ENCODE measurements at places on chromosomes 4 and X.

DNA sequence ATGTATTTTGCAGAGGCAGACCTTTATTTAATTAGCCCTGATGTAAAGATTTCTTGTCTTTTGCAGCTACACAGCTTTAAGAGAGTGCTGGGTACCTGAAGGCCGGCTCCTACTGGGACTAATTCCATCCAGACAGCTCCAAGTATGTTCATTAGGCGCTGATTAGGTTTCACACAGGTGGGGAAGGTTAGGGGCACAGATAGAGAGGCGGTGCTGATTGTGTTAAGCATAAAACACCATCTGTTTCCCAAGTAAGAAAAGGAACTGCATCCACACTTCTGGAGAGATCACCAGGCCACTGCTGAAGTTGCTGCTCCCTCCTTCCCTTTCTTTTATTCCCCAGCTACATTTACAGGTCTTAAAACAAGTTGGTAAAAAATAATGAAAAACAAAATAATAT lies 349.5 kb downstream of the ZIC3 start:
- no peak for DNase-seq

- DNase-seq, result no peak
These were observed 23.7 kb upstream of the FAM47B start for GRCh38 chrX:34918856-34919255.

DNA sequence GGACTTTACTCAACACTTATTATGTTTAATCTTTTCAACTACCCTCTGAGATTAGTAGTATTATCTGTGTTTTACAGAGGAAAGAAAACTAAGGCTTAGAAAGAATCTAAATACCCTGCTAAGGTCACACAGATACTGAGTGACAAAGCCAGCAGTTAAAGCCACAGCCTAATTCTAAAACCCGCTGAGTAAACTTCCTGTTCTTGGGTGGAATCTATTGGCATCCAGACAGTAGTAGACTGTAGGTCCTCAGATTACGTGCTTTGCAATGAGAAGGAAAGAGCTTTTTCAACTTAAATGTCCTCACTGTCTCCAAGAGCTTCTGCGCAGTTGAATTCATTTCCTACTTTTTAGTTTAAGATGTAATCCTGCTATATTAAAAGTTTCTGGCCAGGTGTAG lies 126.0 kb downstream of the TENM3 start:
- DNase-seq, result peak; percentile 2

GRCh38 chrX:15737190-15737958 lies 696 bp upstream of the CA5B start:
- no peak for DNase-seq

GRCh38 chr4:17276776-17277175 lies 235.1 kb downstream of the QDPR start:
- DNase-seq, result no peak

DNA sequence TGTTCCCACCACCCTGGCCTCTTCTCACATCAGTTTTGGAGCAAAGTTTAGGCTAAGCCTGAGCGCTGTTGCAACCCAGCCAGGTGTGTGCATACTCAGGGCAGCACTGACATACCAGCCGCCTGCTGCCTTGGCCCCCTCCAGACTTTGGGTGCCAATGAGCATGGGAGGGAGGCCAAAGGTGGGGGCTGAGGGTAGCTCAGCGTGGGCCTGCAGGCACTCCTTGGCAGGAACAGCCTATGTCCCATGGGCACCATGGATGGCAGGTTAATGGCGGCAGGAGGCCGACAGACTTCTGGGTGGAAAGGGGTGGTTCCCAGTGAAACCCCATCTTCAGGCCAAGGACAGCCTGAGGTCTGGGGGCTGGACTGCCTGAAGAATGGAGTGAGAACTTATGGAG lies 462.2 kb downstream of the ADGRL3 start:
- DNase-seq, result no peak

- no peak for DNase-seq
These were observed 81.7 kb downstream of the PCDH19 start for GRCh38 chrX:100328351-100328750.

- DNase-seq, result no peak
These were observed 63.5 kb downstream of the PJA1 start for GRCh38 chrX:69101683-69102251.

GRCh38 chr4:148778980-148779675 lies 336.9 kb upstream of the NR3C2 start:
- no peak for DNase-seq

DNA sequence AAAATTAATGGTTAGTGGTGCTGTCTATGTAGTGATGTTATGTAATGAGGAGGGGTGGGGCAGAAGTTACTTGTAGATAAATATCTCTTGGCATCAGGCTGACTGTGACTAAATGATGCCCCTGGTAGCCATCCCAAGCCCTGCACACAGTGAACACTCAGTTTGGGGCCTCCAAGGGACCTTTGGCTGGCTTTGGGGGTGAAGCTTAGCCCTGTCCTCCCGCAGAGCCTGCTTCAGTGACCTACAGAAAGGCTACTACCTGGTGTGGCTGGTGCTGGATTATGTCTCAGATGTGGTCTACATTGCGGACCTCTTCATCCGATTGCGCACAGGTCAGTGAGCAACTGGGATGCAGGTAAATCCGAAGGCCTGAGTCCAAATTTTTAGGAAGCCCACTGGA lies 7.8 kb downstream of the CNGA2 start:
- DNase-seq, result no peak

DNA sequence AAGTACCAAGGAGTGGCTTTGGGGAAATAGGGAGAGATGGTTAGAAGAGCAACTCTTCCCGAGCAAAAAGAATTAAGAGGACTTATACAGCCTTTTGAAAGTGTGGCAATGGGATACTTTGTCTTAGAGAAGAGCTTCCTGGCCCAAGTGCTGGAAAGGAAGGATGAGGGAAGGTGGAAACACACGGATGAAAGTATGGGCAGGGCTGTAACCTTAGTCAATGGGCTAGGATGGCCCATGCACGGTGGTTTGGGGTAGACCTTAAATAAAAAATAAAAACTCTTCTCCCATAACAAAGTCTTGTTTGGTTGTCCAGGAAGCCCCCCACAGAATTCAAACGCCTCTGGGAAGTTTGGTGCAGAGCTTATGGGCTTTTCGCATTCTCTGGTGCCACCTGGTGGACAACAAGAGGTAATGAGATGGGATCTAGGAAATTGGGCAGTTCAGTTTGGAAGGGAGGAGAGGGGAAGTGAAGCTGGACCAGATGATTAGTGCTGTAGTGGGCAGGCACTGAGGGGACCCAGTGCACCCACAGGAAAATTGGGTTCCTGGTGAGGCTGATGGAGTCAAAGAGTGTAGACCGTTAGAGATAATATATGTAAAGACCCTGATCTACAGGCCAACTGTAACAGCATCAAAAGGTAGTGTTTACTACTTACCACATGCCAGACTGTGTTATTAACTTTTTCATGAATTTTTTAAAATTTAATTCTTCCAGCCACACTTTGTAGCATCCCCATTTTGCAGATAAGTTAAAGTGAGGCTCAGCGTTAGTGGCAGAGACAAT lies 13.8 kb upstream of the ENOX2 start:
- no peak for DNase-seq

DNA sequence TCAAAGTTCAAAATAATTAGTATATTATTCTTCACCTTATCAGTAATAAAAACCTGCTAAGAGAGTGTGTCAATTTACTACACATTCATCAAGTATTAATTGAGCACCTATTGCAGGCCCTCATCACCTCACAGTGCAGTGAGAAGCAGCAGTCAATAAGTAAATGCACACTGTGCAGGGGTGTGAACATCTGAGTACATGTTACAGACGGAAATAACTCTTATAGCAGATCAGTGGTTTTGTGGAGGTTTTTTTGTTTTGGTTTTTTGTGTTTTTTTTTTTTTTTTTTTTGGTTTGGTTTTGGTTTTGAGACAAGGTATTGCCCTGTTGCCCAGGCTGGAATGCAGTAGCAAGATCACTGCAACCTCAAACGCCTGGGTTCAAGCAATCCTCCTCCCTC lies 20.3 kb downstream of the KLF3 start:
- DNase-seq, result no peak

DNA sequence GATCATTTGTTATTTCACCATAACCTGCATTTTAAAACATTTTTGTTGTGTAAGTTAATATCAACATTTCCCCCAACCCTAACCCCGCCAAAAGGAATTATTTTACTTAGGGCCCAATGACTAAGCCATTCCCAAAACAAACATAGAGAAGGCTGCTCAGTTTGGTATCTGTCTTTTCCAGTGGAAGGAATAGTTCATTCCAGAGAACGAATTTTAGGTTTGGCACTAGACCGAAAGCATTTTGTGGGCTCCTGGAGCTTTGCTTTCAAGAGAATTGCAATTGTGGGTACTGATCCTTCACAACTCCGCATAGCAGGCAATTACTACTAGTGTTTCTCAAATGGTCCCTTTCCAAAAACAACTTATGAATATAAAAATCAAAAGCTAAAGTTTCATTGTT lies 226.7 kb upstream of the MAD2L1 start:
- no peak for DNase-seq

- DNase-seq, result no peak
These were observed 121.1 kb upstream of the ATP6AP2 start for GRCh38 chrX:40459571-40460158.

GRCh38 chr4:73021634-73022033 lies 47.9 kb downstream of the COX18 start:
- no peak for DNase-seq

DNA sequence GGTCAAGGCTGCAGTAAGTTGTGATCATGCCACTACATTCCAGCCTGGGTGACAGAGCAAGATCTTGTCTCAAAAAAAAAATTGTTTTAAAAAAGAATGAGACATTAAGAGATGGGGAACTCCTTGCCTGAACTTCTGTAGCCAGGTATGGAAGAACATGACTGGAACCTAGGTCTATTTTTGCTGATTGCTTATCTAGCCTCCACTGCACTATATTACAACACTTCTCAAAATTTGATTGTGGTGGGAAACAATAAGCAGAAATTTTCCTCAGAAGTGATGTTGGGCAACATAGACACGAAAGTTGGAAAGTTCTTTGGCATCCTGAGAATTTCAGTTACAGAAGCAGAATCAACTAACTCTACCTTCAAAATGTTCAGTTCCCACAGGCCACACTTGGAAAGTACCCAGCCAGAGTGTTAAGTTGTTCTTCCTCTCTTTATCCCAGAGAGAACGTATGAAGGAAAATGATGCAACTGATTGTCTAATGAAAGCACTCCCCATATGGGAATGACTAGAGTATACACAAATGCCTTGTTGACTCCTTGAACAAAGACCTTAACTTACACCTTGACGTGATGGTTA lies 50.0 kb downstream of the LUZP4 start:
- peak; percentile 9 for DNase-seq

DNA sequence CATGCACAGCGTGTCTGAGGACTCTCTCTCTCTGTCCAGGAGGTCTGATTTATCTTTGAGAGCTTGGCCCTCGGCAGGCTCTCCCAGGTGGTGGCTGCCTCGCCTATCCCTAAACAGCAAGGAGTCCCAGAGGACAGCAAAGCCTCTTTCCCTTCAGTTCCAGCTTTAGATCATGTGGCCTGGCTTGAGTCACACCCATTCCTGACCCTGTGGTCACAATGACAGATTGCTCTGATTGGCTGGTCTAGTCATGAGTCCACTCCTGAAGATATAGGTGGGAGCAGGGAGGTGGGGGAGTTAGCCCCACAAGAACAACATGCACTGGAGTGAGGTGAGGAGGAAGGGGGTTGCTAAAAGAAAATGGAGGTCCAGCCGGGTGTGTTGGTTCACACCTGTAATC lies 12.1 kb upstream of the PORCN start:
- no peak for DNase-seq

DNA sequence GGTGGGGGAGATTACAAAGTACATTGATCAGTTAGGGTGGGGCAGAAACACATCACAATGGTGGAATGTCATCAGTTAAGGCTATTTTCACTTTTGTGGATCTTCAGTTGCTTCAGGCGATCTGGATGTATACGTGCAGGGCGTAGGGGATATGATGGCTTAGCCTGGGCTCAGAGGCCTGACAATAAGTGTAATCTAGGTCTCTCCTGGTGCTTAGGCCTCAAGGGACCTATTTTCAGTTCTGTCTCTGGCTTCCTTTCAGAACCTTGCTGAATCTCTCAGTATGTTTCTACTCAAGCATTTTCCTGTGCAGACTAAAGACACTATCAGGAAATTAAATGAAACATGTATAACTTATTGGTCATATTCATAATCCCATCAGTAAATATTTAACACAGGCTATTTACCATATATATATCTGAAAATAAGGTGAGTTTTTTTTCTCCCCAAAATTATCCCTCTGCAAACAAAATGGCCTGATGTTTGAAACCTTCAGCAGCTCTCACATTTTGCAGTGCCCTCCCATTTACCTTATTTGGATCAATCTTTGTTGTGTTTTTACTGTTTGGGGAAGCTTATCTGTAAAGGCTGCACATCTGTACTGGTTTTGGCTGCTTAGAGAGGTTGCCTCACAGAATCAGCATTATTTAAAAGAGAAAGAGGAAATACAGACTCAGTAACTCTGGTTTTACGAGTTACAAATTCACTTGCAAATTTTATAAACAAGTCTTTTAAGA lies 2.3 kb upstream of the ZCCHC4 start:
- no peak for DNase-seq

GRCh38 chr4:55069248-55069647 lies 56.1 kb downstream of the KDR start:
- DNase-seq, result no peak

DNA sequence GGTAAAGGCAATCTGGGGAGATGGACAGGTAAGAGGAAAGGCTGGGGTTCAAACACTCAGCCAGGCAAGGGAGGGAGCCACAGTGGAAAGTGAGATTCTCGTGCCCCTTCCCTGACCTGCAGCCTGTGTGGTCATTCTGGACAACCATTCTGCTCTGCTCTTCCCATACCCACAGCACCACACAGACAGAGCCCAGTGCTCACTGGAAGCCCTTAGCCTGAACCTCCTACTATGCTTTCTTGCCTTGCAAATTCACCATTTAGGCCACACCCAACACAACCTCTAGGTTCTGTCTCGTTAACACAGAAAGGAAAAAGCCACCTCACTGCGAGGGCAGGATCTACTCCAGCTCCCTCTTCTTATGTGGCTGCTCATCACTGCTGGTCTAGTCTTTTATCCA lies 92.7 kb downstream of the SHISA3 start:
- no peak for DNase-seq

GRCh38 chr4:57575426-57575825 lies 465.2 kb upstream of the IGFBP7 start:
- DNase-seq, result no peak

- peak; percentile 35 for DNase-seq
These were observed 6.6 kb upstream of the MAGEB17 start for GRCh38 chrX:16160729-16161128.

- DNase-seq, result no peak
These were observed 622 bp downstream of the TAFAZZIN start for GRCh38 chrX:154411981-154412340.

GRCh38 chr4:105327956-105328355 lies 145.9 kb downstream of the PPA2 start:
- DNase-seq, result no peak

GRCh38 chr4:61772126-61772525 lies 572.0 kb downstream of the ADGRL3 start:
- no peak for DNase-seq

GRCh38 chr4:173572493-173573129 lies 42.6 kb upstream of the HAND2 start:
- DNase-seq, result no peak

Data from BJ (cell line).